ENCODE measurements at places on chromosomes 7 and 10.

DNA sequence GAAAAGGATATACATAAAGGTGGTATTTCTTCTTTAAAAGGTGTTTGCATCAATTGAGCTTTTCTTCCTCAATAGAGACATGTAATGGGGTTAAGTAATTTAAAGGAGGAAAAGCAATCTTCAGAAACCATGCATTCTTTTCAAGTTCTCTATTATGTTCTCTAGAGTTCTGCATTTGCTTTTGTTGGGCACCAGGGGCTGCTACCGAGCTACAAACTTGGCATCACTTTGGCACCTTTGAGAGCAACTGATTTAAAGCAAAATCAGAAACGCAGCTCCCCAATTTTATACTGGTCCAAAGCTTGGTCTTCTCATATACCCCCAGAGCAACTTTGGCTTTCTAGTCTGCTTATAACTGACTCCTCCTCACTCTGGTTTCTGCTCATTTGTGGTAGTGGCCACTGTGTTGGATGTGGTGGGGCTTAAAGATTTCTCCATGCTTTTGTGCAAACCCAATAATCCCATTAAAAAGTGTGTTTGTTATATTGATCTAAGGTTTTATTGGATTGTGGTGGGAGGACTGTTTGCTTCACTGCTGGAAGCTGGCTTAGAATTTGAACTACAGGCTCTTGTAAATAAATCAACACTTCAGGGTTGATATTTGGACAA, 712.1 kb downstream of the PHTF2 start:
- no peaks in the 10 kb centered on the region for H3K4me1 ChIP-seq
- H3K4me3 ChIP-seq: no peak overlapping the region
- H3K27me3 ChIP-seq: peaks cover 55% of the 10 kb centered on the region
- H3K27ac ChIP-seq: no peak overlapping the region
- no peaks in the 10 kb centered on the region for H3K36me3 ChIP-seq

DNA sequence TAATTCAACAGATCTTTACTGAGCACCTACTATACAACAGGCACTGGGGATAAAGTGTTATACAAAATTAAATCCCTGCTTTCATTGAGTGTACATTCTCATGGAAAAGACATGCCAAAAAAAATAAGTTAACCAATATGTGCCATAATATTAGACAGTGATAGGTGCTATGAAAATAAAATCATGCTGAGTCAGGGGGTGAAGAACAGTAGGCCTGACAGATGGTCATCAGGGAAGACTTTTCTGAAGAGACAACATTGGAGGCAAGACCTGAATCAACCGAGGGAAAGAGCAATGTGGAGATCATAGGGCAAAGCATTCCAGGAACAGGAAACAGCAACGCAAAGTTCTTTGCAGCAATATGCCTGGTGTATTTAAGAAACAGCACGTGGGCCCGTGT, 135.5 kb downstream of the C1GALT1 start:
- H3K4me1 ChIP-seq: peaks cover 6% of the 10 kb centered on the region
- H3K36me3 ChIP-seq: no peaks in the 10 kb centered on the region
- DNase-seq: no peak
- no peak overlapping the region for H3K27ac ChIP-seq
- H3K27me3 ChIP-seq: no peaks in the 10 kb centered on the region

GRCh38 chr7:110396021-110396420, 694.9 kb upstream of the LRRN3 start:
- no peak overlapping the region for H3K27ac ChIP-seq
- no peaks in the 10 kb centered on the region for H3K36me3 ChIP-seq
- H3K4me1 ChIP-seq: peaks cover 14% of the 10 kb centered on the region
- H3K4me3 ChIP-seq: no peak overlapping the region
- no peaks in the 10 kb centered on the region for H3K27me3 ChIP-seq
- no peak for DNase-seq

DNA sequence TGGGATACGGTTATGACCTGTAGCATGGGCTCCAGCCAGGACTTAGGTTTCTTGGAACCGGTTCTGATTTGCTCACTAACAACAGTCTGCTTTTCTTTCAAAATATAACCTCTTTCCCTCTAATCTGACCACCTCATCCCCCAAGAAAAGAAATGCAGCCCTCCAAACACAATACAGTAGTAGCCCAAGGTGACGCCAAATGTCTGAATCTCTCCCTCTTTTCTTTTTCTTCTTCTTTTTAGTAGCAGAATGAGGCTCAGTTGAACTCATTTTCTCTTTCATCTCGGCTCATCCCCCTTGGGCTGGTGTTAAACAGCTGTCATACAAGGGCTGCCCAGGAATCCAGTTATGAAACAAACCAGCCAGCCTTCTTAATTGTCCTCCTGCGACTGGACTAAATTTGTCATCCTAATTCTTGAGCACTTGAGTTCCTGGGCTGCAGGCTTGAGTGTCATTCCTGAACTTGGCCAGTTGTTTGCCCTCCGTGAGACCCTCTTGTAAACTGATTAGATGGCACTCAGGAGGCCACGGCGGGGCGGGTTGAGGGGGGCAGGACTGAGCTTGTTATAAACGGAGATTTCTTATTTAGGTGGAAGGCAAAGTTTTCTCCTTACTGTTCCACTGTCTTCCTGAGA, 94.8 kb downstream of the SORCS3 start:
- H3K27ac ChIP-seq: no peak overlapping the region
- no peaks in the 10 kb centered on the region for H3K4me1 ChIP-seq
- no peak for DNase-seq

DNA sequence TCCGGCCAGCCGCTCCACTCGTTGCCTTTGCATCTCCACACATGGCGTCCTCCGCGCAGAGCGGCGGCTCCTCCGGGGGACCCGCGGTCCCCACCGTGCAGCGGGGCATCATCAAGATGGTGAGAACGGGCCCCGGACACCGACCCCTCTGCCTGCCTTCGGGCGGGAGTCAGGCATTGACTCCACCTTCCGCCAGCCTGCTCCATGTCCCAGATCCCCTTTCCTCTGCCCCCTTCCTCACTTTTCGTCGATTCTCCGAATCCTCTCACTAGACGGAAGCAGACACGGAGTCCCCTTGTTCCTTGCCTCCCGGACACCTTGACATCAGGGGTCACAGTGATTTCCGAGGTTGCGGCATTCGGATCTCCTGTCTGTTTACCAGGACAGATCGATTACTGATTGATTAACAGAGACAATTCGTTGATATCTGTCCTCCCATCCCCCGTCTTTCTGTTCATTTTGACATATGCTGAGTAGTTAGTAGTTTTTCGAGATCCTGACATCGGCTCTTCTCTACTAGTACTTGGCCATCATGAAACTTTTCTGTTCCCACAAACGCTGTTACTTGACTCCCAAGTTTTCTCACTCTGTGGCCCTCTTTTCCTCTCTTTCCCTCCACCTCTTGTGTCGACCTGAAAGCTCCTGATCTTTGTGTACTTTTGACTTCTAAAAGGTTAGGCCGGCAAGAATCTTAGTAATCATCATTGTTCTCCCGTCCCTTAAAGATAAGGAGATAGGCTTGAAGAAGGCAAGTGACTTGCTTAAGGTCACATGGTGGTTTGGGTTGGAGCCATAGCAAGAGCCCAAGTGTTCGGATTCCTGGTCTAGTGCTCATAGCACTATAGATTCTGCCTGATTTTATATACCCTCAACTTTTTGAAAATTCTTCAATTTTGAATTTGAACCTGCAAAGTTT, 597 bp downstream of the SND1 start:
- peak; percentile 30 for DNase-seq
- peaks cover 12% of the 10 kb centered on the region for H3K36me3 ChIP-seq
- no peak overlapping the region for H3K4me3 ChIP-seq
- H3K27me3 ChIP-seq: no peaks in the 10 kb centered on the region

GRCh38 chr7:68484731-68485130, 1113.5 kb upstream of the AUTS2 start:
- H3K27me3 ChIP-seq: no peaks in the 10 kb centered on the region
- no peak overlapping the region for H3K27ac ChIP-seq
- H3K4me3 ChIP-seq: no peak overlapping the region
- no peak for DNase-seq
- H3K4me1 ChIP-seq: no peaks in the 10 kb centered on the region
- H3K36me3 ChIP-seq: no peaks in the 10 kb centered on the region

All from MCF 10A (cell line).